Caudate nucleus (tissue), 63 donors: ENCODE measurements at places on chromosomes 4 and X.

DNA sequence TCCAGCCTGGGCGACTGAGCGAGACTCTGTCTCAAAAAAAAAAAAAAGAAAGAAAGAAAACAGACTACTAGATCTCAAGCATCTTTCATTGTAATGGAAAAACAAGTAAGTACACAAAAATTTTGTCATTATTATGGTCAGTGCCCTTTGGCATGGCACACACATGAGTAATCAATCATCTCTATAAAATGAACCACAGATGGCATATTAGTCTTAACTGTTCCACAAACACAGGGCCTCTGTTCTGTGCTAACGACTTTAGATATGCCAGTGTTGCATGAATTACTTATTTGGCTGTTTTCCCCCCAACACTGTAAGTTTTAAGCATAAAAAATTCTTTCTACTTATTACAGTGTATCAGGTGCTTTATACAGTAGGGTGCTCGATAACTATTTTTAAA, 90.4 kb downstream of the COX7B2 start:
- no peak for DNase-seq

- DNase-seq: no peak
Observed at GRCh38 chr4:123390846-123391456, 5.6 kb upstream of the SPRY1 start.

GRCh38 chrX:2901367-2902036, 27.6 kb downstream of the ARSD start:
- no peak for DNase-seq

GRCh38 chr4:104351706-104352105, 143.0 kb downstream of the CXXC4 start:
- no peak for DNase-seq

- DNase-seq: no peak
Observed at GRCh38 chr4:179125870-179126269, 1683.6 kb upstream of the AGA start.

DNA sequence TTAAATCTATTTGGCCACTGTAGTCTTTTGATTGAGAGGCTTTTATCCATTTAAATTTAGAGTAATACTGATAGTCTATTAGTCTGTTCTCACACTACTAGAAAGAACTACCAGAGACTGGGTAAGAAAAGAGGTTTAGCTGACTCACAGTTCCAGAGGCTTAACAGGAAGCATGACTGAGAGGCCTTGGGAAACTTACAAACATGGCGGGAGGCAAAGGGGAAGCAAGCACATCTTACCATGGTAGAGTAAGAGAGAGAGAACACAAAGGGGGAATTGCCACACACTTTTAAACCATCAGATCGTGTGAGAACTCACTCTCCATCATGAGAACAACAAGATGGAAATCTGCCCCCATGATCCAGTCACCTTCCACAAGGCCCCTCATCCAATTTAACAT, 410.9 kb downstream of the PDGFC start:
- DNase-seq: no peak

DNA sequence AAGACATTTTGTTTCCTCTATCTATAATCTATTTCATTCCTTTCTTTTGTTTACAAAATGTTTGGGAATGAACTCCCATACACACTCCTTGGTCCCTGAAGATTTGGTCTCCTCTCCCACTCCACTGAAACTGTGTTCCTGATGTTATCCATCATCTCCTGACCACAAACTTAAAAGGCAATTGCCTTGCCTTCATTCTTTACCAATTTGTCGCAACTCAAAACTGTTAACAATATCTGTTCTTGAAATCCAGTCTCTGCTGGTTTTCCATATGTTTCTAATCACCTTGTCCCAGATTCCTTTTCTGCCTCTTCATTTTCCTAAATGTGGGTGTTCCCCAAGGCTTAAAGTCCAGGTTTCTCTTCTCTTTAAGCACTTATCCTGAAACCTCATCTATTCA, 262.2 kb upstream of the TTC29 start:
- DNase-seq: no peak

GRCh38 chrX:132631579-132632232, 142.9 kb upstream of the MBNL3 start:
- no peak for DNase-seq

DNA sequence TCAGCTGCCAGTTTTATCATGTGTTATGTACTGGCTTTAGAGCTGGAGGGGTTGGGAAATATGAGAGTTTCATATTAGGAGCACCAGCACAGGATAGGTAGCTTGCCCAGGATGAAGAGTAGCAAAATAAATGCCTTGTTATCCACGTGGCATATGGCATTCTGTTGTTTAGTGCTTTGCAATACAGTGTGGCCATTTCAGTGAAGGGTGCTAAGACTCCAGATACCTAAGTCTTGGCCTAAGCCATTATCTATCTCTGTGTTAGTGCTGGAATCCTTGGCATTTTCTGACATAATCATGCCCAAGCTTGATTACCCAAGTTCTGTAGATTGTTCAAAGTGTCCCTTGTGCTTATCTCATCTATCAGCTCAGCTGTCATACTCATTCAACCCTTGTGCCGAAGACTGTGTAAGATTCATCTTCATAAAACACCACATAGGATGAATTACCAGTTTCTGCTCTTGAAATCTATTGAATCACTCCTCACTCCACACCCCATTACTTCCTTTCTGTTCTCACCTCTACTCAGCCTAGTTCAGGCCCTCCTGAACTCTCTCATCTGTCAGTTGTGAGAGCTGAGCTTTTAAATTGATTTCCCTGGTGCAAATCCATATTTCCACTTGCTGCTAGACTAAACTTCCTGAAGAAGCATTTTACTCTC, 73.5 kb downstream of the CLCN5 start:
- DNase-seq: no peak

GRCh38 chr4:9875516-9875915, 94.1 kb downstream of the DRD5 start:
- no peak for DNase-seq

- no peak for DNase-seq
Observed at GRCh38 chrX:63258144-63258543, 93.0 kb downstream of the SPIN4 start.

DNA sequence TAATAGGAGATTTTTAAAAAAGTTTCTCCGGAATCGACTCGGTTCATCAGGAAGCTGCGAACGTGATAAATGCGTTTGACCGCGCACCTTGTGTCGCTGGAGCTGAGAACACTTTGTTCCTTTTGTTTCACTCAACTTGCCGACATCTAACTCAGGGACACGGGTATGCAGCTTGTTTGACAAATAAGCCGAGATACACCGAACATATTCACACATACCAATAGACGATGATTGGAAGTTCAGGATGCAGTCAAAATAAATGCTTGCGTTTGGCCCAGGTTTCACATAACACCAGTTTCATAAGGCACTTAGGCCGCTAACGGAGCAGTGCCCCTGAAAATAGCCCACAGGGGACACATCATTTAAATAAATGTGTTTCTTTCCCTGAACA, 932 bp upstream of the SHISA3 start:
- no peak for DNase-seq
